ENCODE measurements at places on chromosomes 3 and 15. TPM values are rescaled to one million over a fixed set of nuclear protein-coding genes. Genes with fewer than 3 reads are reported as not detected.

Gene TP53BP1
- 3.0 TPM for polyA plus RNA-seq

Gene RHOV
- not detected for polyA plus RNA-seq

Gene KLHL6
- 6.1 TPM for polyA plus RNA-seq

Gene CFAP91
- polyA plus RNA-seq, result not detected

Gene CASR
- not detected for polyA plus RNA-seq

Gene CYP1A1
- polyA plus RNA-seq, result not detected

Gene QRICH1
- polyA plus RNA-seq, result 15.1 TPM

Gene GP9
- polyA plus RNA-seq, result 1.2 TPM

Gene CPB1
- polyA plus RNA-seq, result not detected

Gene DAPK2
- 4.5 TPM for polyA plus RNA-seq

Gene MLF1
- not detected for polyA plus RNA-seq

Gene PPM1L
- 35.5 TPM for polyA plus RNA-seq

Gene PLCH1
- not detected for polyA plus RNA-seq

Gene MYL3
- not detected for polyA plus RNA-seq

Gene FOXB1
- polyA plus RNA-seq, result 0.07 TPM

Gene LRRC31
- polyA plus RNA-seq, result not detected

Gene GOLGA8S
- 0.07 TPM for polyA plus RNA-seq

Gene TGM5
- polyA plus RNA-seq, result not detected

Gene C2CD4A
- polyA plus RNA-seq, result not detected

Gene GOLGA6L7
- polyA plus RNA-seq, result not detected

Gene COL6A6
- not detected for polyA plus RNA-seq

Gene CCR8
- not detected for polyA plus RNA-seq

Gene GUCA1C
- not detected for polyA plus RNA-seq

Gene TMCO5A
- not detected for polyA plus RNA-seq

Gene CPNE9
- not detected for polyA plus RNA-seq

Gene ATXN7
- 6.0 TPM for polyA plus RNA-seq

Gene GOLGA8Q
- polyA plus RNA-seq, result 0.52 TPM

Gene TM4SF18
- polyA plus RNA-seq, result not detected

Gene SI
- polyA plus RNA-seq, result not detected

Gene ZNF774
- not detected for polyA plus RNA-seq

Gene IL17RD
- polyA plus RNA-seq, result not detected
